Ecto neural progenitor cell (in vitro differentiated cells): ENCODE measurements at places on chromosomes 6 and 20.

GRCh38 chr20:54535033-54535432, 59.6 kb downstream of the DOK5 start:
- DNase-seq = no peak

- DNase-seq = no peak
These were observed 34.9 kb upstream of the DST start for GRCh38 chr6:56677559-56677958.

DNA sequence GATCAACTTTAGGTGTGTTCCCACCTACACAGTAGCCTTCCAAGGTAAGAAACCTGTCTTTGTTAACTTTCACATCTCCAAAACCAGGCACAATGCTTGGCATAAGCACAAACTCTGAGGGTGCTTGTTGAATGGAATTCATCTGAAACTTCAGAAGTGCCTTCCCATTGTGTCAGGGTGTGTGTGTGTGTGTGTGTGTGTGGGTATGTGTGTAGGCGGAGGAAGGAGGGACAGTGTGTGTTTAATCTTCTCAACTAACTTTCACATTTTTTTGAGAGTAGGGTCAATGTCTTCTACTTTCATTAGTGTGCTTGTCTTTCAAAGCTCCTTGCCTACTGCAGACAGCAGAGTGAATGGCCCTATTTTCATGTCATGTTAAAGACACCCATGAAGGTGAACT, 45.6 kb downstream of the PDE7B start:
- no peak for DNase-seq

- DNase-seq = no peak
These were observed 28.8 kb upstream of the CFAP206 start for GRCh38 chr6:87378947-87379346.

- no peak for DNase-seq
These were observed 144.5 kb upstream of the FLRT3 start for GRCh38 chr20:14481863-14482262.

DNA sequence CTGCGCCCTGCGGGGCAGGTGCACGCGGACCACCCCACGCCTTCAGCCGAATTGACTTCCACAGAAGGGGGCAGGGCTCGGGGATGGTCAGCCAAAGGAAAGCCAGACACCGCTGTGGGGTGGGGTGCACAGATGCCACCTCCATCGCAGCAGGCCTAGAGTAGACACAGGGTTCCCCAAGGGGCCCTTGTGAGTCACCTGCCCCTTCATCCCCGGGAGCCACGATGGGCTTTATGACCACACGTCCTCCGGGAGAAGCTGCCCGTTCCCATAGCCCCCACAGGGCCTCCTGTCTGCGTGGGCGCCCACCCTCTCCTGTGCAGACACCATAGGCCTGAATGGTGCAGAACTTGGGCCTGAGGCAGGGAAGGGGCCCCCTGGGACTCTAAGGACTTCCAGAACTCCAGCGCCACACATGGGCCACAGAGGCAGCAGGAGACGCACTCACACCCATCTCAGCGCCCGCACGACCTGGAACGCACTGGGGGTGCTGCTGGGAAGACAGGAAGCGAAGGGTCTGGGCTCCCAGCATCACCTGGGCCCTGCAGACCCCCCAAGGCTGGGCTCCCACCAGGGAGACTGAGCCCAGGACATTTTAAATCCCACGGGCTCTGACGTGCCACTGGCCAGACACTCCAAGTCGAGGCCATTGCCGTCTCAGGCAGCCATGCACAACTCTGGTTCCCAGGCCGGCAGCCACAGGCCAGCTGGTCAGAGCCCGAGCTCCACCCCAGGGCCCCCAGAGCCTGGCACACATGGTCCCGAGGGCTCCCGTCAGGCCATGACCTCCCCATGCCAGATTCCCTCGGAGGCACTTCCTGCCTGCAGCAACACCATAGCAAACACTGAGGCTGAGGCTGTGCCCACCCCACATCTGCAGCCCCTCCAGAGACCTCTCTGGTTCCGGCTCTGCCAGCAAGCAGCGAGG, 134.2 kb downstream of the DLL1 start:
- DNase-seq = no peak

GRCh38 chr6:33343953-33344611, 26.5 kb upstream of the ZBTB22 start:
- DNase-seq = no peak
